Kasumi-1 (cell line): ENCODE measurements at places on chromosomes 5 and 9.

GRCh38 chr5:110034056-110034600 is 344.4 kb downstream of the MAN2A1 start:
- no peak for DNase-seq

GRCh38 chr5:88060194-88060593 is 208.5 kb downstream of the TMEM161B start:
- no peak for DNase-seq

- no peak for DNase-seq
Observed at GRCh38 chr9:134989206-134990065, 71.7 kb upstream of the FCN1 start.

- DNase-seq, result no peak
Observed at GRCh38 chr5:148474025-148474511, 90.3 kb downstream of the FBXO38 start.

DNA sequence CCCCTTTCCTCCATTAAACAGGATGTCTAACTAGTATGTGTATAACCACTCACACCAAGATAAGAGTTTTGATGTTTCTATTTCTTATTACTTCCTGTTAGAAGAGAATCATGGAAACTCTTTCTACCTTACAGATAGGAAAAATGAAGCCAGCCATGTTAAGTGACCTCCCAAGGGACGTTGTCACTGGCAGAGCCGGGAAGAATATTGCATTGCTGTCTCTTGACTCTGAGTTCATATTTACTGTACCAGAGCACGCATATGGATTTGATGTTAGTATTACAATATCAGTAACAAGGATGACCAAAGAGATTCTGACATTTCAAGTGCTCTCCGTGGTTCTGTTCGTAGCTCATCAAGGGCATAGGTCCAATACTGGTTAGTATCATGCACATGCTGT is 12.5 kb upstream of the C5orf63 start:
- no peak for DNase-seq

GRCh38 chr9:69155341-69156030 is 18.6 kb upstream of the TJP2 start:
- no peak for DNase-seq

DNA sequence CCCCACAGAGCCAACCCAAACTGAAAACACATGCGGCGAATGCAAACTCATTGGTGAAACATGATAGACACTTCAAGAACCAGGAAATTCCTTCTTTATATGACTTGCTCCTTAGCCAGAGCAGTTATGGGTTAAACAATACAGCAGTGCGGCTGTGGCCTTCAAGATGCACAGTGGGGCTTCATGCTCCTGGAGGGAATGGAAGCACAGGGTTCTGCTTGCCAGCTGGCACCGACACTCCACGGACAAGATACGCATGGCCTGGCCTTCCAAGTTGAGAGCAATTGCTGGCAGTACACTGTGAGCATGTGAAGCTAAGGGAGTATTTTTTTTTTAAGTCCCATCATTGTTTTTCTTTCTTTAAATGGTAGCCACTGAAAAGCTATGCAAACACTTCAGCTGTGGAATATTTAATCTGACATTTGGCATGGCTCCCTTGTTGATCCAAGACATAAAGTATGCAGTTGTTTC is 451.6 kb upstream of the CD180 start:
- no peak for DNase-seq

GRCh38 chr5:142796492-142797109 is 26.4 kb downstream of the ARHGAP26 start:
- no peak for DNase-seq

DNA sequence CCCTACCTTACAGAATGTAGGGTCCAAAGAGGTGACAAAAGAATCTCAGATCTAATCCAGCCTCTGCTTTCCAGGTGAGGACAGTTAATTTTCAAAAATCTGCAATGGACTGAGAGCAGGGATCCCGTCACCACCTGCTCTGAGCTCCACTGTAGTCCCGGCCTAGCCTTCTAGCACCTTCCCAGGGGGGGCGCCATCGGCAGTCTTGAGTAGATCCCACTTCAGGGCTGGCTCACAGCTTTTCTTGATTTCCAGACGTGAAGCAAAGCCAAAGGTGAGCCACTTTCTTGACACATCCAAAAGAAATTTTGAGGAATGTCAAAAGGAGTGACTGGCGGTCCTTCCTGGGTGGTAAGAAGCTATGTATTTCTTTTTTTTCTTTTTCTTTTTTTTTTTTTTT is 114.1 kb downstream of the SYK start:
- DNase-seq, result peak; percentile 10

DNA sequence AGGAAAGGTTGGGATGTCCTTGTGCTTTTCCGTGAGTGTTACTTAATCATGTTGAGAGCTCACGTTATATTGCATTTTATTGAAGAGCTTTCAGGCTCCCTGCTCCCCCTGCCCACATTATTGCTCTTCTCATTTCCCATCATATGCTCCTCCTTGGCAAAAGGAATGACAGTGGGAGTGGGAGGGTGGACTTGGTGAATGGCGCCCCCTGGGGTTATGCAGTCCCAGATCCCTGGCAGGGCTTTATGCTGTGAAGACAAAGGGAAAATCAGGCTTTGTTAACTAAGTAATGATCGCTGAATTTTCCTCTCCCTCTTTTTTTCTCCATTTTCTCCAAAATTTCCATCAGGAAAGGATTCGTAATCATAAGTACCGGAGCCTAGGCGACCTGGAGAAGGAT is 166.6 kb downstream of the SMARCA2 start:
- DNase-seq, result no peak

DNA sequence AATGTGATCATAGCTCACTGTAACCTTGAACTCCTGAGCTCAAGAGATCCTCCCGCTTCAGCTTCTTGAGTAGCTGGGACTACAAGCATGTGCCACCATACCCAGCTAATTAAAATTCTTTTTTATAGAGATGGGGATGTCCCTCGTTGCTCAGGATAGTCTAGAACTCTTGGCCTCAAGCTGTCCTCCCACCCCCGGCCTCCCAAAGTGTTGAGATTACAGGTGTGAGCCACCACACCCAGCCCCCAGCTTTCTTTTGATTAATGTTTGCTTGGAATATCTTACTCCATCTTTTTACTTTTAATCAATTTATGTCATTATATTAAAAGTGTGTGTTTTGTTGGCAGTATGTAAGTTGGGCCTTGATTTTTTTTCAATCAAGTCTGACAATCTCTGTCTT is 59.4 kb upstream of the EXOC3 start:
- no peak for DNase-seq

- no peak for DNase-seq
Observed at GRCh38 chr5:1252681-1253080, 27.5 kb downstream of the SLC6A18 start.

GRCh38 chr5:111127453-111128195 is 35.5 kb downstream of the WDR36 start:
- DNase-seq, result no peak

DNA sequence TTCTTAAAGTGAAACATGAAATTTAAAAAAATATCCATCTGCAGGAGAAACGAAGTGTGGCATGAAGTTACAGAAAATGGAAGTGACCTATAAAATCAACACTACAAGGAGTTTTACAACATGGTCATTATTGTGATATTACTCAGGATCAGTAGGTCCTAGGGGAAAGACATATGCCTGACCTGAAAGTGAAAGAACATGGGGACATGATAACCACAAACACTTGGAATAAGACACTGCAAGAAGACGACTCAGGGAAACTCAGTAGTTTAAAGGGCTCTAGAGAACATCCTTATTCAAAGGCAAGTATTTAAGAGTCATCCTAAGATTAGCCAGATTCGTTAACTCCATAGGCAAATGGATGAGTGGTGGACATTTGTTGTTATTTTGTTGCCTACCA is 19.9 kb upstream of the LPAR1 start:
- DNase-seq, result no peak

GRCh38 chr9:134936346-134937163 is 18.8 kb upstream of the FCN1 start:
- DNase-seq, result no peak

- DNase-seq, result no peak
Observed at GRCh38 chr9:137456061-137456863, 2.9 kb downstream of the NSMF start.

DNA sequence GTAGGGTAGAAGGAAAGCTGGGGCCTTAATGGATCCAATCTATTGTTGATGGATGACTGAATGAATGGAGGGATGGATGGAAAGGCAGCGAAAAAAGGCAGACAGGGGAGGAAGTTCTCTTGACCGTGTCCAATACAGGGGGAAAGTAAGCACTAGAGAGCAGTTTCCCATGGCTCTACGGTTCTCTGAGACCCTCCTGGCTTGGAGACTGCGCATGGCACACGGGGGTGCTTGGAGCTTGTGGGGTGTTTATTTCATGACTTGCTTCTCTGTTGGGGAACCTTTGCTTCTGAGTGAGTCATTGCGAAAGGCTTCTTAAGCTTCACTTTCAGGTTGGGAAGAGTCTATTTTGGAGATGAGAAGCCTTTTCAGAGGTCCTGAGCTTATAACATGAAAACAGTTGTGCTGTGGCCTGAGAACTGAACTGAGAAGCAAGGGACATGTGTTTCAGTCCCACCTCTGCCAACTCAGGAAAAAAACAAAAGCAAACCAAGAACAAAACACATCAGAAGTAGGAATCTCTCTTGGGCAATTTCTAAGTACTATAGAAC is 12.8 kb upstream of the TEX48 start:
- no peak for DNase-seq

- DNase-seq, result no peak
Observed at GRCh38 chr5:68924481-68925145, 169.2 kb upstream of the SLC30A5 start.

DNA sequence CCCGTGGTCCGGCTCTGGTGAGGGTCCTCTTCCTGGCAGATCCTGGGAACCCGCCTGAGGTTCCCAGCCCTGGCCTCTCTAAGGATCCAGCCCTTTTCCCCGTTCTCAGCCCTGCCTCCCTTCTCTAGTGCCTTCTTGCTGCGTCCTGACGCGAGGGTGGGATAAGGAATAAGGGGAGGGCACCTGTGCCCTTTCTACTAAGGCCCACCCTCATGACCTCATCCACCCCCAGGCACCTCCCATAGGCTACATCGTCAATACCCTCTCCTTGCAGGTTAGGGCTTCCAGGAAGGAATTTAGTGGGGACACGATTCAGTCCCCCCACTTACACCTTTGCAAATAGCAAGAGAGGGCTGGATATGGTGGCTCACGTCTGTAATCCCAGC is 10.7 kb upstream of the DIPK1B start:
- DNase-seq, result no peak

DNA sequence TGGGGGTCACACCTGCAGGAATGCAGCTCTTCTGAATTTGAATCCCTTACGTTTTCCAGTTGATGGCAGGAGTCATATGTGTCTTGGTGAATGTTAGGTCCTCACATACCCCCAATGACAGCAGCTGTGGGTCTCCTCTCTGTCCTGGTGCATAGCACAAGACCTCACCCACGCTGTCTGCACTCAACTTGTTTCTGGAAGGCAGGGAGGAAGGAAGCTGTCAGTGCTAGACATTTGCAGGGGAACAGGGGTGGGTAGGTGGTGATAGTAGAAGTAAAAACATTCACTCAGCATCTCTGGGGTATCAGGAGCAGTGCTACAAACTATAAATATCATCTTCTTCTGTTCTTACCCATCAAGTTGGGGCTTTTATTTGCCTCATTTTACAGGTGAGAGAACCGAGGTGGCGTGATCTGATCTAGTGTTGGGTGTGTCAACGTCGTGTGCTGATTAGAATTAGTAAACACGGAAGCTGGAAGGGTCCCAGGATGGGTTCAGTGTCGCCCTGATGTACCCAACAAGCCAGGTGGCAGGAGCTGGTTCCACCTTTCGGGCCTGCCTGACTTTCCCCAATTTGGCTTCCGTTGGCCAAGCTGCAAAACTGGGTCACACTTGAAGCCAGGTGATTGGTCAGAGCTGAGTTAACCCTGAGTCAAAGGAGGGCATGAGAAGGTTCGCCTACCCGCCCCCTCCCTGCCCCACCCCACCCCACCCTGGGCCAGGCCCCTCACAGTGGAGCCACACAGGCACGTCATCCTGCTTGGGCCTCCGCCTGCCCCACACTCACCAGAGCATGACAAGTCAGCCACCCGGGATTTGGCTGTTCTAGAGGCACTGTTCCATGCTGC is 15.8 kb downstream of the ERGIC1 start:
- peak; percentile 22 for DNase-seq

GRCh38 chr5:160797020-160797419 is 55.0 kb downstream of the ATP10B start:
- DNase-seq, result no peak

- peak; percentile 35 for DNase-seq
Observed at GRCh38 chr9:126945682-126946081, 31.1 kb downstream of the RALGPS1 start.

- DNase-seq, result no peak
Observed at GRCh38 chr5:89706731-89707130, 702.8 kb downstream of the CETN3 start.

DNA sequence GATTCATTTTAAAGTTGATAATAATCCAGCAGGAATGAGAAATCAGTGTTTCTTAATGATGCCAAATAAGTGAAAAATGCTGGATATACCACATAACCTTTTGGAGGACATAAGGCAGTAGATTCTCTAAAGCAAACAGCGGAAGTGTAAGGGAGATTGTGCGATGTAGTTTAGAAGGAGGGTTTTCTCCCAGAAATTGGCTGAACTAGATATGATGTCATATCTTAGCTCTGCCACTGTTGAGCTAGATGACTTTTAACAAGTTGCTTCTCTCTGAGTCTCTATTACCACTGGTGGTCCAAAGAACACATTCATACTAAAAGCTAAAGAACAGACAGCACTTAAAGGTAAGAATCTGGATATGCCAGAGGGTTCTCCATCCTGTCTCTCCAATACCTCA is 107.0 kb downstream of the NR6A1 start:
- no peak for DNase-seq

DNA sequence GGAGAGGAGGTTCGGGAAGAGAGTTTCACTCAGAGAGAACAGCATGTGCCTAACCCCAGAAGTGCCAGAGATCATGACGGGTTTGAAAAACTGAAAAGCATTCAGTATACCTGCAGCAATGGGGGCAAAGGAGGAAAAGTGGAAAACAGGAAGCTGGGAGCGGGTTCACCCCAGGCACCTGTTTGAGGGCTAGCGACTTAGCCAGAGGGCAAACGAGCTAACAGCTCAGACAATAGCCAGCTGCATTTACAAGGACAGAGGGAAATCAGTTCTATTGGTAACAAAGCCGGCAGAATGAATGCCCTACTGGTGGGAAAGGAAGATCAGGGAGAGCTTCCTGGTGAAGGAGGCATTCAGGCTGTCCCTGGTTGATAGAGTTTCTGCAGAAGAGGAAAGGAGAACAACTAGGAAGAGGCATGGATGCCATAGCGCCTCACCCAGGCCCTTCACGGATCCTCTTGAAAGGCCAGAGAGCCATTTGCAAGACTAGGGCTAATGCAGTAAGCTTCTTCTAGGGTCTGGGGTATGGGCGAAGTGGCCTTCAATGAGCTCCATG is 141.7 kb upstream of the ADRA1B start:
- no peak for DNase-seq

GRCh38 chr5:92283521-92283920 is 900.4 kb upstream of the ARRDC3 start:
- no peak for DNase-seq
